ENCODE measurements at places on chromosomes 7 and 10.

DNA sequence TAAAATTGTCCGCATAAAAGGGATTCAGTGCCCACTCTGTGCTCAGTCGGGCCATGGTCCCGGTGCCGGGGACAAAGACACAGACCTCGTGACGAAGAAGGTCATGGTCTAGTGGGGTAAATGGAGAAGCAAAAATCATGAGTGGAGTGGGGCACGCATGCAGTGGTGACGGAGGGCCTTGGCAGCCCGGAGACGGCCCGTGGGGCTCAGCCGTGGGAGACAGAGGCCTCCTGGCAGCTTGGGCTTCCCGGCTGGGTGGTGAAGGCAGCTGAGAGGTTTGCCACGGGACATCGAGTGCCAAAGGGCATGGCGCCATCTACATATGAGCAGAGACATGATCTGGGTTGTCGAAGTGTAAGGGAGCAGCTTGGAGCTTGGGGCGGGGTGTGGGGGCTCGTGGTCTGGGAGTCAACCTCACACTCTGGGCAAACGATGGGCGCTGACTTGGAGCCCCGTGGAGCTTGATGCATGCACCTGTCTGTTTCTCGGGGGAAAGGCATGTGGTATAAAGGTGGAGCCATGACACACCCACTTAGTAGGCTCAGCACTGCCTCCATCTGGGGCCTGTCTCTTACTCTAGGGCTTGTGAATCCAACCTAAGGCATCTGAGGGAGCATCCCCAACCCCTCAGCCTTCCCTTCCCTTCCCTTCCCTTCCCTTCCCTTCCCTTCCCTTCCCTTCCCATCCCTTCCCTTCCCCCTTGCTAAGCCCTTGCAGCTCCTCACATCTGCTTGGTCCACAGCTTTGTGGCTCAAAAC lies 151.0 kb upstream of the INSYN2A start:
- H3K4me1 ChIP-seq = no peaks in the 10 kb centered on the region
- ATAC-seq = no peak
- no peak overlapping the region for H3K4me3 ChIP-seq
- no peaks in the 10 kb centered on the region for H3K27me3 ChIP-seq

DNA sequence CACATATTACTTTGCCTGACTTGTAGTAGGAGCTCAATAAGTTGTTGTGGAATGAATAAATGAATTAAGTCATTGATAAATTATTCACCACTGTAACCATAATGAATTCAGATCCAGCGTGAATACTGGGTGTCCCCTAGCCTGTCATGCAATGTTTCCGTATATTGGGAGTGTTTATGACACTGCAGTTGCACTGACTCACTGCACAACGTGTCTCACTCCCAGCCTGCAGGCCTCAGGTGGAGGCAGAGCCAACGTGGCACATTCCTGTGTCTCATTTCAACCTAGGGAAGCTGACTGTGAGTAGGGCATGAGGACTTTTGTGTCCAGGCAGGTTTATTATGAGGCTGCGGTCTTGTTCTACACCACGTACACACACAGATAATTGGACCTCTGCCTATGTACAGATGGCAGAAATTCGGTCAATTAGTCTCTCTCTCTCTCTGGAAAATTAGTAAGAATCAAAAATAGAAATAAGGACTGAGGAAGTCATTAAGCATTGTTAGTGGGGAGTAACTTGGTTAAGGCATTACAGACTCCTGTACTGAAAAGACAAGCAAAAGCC lies 299.1 kb upstream of the IGFBP3 start:
- no peak overlapping the region for H3K27ac ChIP-seq
- ATAC-seq = no peak
- H3K27me3 ChIP-seq = no peaks in the 10 kb centered on the region
- H3K36me3 ChIP-seq = no peaks in the 10 kb centered on the region
- no peak overlapping the region for H3K4me3 ChIP-seq

DNA sequence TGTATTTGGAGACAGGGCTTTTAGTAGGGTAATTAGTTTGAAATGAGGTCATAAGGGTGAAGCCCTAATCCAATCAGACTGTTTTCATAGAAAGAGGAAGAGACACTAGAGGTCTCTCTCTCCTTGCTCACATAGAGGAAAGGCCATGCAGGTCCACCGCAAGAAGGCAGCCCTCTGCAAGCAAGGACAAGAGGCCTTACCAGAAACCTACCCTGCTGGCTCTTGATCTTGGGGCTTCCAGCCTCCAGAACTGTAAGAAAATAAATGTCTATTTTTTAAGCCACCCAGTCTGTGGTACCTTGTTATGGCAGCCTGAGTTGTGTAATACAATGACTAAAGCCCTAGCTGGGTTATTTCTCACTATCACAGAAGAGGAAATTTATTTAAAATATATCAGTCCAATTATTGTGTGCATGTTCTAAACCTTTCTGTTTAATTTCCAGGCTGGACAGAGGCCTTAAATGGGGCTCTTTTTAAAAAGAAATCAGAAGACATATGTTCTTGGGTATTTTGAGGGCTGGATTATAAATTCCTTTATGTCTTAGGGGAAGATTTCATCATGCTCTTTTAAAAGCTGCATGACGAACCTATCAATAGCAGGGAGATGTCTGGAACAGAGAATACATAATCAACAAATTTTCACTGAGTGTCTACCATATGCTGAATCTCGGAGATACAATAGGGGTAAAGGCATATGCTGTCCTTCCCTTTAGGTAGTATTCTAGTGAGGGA lies 12.9 kb upstream of the TMEM26 start:
- H3K27me3 ChIP-seq = no peaks in the 10 kb centered on the region
- no peak overlapping the region for H3K4me3 ChIP-seq
- no peaks in the 10 kb centered on the region for H3K36me3 ChIP-seq
- no peak for ATAC-seq

DNA sequence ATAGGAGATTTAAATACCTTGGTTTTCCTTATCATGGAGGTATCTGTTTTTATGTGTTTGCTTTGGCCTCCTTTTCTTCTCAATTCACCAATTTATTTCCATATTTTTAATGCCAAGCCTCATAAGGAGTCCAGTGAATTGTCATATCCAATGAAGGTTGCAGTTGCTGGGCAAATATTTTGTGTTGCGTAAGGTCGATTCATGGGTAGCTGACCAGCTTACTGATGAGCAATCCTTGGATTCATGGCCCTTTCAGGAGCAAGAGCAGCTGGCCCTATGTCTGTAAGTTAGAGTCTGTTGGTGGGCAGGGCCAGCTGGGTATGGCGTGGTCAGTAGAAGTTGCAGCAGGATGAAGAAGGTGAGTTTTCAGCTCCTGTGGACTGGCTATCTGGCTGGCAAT lies 182.9 kb downstream of the PFKFB3 start:
- H3K27ac ChIP-seq = no peak overlapping the region
- ATAC-seq = no peak
- H3K36me3 ChIP-seq = no peaks in the 10 kb centered on the region
- peaks cover 20% of the 10 kb centered on the region for H3K4me1 ChIP-seq

DNA sequence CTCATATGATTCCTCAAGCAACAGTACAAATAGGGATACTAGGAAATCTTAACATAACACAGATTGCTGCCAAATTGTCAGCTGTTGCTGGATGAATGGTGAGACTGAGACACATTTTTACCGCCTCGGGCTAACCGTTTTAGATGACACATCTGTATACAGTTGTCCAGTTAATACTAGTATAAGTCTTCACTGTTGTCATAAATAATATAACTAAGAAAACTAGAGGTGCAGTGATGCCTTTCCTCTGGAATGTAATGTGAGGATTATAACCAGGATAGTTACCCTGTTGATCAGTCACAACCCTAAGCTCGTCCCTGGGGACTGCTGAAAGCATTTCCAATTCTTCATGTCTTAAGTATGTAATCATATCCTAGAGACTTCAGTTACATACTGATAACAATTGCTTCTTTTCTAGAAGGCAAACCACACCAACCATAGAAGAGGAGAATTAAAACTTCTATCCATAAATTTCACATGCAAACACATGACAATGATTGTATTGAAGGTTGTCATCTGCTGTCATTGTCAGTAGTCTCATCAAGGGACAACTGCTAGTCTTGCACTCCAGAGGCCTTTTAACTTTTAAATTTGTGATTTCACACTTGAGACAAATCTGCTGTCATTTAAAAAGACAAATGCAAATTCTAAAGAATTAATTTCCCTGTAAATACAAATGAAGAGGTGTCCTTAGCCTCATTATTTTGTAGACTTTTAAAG lies 100.4 kb upstream of the SEMA3D start:
- no peak overlapping the region for H3K4me3 ChIP-seq
- no peaks in the 10 kb centered on the region for H3K4me1 ChIP-seq
- H3K27ac ChIP-seq = no peak overlapping the region
- H3K36me3 ChIP-seq = no peaks in the 10 kb centered on the region

GRCh38 chr7:22549667-22550513 lies 49.9 kb upstream of the STEAP1B start:
- H3K4me1 ChIP-seq = no peaks in the 10 kb centered on the region
- H3K27ac ChIP-seq = no peak overlapping the region
- H3K36me3 ChIP-seq = no peaks in the 10 kb centered on the region
- H3K4me3 ChIP-seq = no peak overlapping the region
- ATAC-seq = no peak
- peaks cover 62% of the 10 kb centered on the region for H3K27me3 ChIP-seq

- ATAC-seq = no peak
- no peak overlapping the region for H3K4me3 ChIP-seq
- no peaks in the 10 kb centered on the region for H3K27me3 ChIP-seq
These were observed 5.4 kb upstream of the TNS3 start for GRCh38 chr7:47587351-47587750.

Measured in gastroesophageal sphincter (tissue), 4 donors.